CD8-positive, alpha-beta T cell (primary cell): ENCODE measurements at places on chromosomes 3 and 15. TPM values are rescaled to one million over a fixed set of nuclear protein-coding genes. Genes with fewer than 3 reads are reported as not detected.

The TP63 gene
- total RNA-seq = not detected

The GABRA5 gene
- not detected for total RNA-seq

The SEMA3F gene
- total RNA-seq = 0.41 TPM

The DNAH1 gene
- total RNA-seq = 45.5 TPM

The PLIN1 gene
- not detected for total RNA-seq

The TTLL13 gene
- 1.1 TPM for total RNA-seq

The ERC2 gene
- not detected for total RNA-seq

The EXD1 gene
- total RNA-seq = not detected

The GASK1A gene
- total RNA-seq = 0.19 TPM

The GOLGA8S gene
- 0.22 TPM for total RNA-seq

The PPARG gene
- total RNA-seq = not detected

The IMPG2 gene
- 0.22 TPM for total RNA-seq

The MRPS11 gene
- 7.4 TPM for total RNA-seq

The WDR93 gene
- total RNA-seq = not detected

The ACTR8 gene
- 23.7 TPM for total RNA-seq

The COLQ gene
- total RNA-seq = 3.3 TPM

The PLS1 gene
- 2.0 TPM for total RNA-seq

The CLDN1 gene
- not detected for total RNA-seq

The FGF12 gene
- total RNA-seq = not detected

The TRIP4 gene
- total RNA-seq = 10.7 TPM

The LYZL4 gene
- not detected for total RNA-seq

The SEC62 gene
- total RNA-seq = 115 TPM

The POLQ gene
- 0.28 TPM for total RNA-seq

The TGM5 gene
- total RNA-seq = not detected
